Endothelial cell of umbilical vein (primary cell): ENCODE measurements at places on chromosomes 2 and 18.

DNA sequence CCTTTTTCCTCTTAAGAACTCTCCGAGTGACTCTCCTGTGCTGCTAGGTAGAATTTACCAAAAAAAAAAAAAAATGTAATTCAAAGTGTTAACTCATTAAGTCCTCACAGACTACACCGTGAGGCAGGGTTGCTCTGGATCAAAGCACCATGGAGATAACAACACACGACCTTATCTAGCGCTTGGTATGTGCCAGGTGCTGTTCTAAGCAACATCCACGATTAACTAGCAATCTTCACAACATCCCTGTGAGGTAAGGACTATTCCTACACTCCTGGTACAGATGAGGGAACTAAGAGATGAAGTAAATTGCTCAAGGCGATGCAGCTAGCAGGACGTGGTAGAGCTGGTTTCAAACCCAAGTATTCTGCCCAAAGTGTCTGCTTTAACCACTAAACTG, 1.8 kb downstream of the MOGAT1 start:
- no peak for DNase-seq

- no peak for DNase-seq
These were observed 901 bp downstream of the WDFY1 start for GRCh38 chr2:223944166-223944702.

GRCh38 chr2:113840518-113840917, 49.4 kb upstream of the ACTR3 start:
- no peak for DNase-seq

DNA sequence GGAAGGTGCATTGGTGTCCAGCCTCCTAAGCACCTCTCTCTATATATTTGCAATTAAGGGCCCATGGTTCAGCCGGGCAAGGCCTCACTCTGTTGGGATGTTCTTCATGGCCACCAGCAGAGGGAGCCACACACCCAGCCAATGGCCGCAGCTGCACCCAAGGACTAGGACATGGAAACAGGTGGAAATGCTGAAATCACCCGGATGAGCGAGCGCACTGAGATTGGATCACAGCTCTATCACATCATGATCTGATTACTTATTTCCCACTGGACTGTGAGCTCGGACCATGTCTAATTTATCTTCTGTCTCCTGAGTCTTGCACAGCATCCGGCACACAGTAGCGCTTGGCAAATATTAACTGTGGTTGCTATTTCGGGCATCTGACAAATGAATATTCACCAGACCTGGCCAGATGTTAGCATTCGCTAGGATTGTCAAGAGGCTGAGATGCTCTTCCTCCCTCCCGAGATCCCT, 31.2 kb downstream of the KIF3C start:
- peak; percentile 86 for DNase-seq

DNA sequence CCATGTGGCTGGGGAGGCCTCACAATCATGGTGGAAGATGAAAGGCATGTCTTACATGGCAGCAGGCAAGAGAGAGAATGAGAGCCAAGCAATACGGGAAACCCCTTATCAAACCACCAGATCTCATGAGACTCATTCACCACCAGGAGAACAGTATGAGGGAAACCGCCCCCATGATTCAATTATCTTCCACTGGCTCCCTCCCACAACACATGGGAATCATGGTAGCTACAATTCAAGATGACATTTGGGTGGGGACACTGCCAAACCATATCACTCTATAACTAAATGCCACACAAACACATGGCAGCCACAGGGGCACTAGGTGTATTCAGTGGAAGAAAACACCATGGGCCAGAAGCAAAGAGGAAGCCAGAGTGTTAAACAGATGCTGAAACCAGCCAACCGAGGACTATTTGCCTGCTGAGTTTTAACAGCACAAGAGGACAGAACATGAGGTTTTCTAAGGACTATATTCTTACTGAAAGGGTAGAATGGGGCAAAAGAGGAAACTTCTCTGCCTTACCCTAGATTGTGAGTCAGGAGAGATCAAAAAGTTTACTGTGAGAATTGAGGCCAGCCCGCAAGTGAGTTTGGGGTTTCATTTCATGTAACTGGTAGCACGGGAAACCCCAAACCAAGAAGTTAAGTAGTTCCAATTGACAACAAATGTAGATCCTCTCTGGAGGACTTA, 49.2 kb downstream of the SIGLEC15 start:
- DNase-seq = no peak

DNA sequence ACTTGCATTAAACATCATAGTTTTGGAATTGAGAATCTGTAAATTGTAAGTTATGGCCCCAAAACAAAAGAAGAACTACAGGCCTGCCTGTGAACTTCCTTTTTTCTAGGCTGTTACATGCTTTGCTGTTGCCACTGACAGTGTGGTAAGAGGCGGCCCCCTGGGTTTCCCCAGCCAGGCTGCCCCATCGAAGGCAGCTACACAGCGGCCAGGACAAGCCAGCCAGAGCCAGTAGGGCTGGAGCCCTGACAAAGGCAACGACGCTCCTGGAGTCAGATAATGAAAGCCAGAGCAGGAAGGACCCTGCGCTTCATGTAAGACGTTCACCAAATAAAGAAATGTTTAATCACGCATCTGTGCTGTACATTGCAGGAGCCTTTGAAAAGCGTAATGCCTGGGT, 55.0 kb downstream of the ANKRD44 start:
- DNase-seq = no peak

DNA sequence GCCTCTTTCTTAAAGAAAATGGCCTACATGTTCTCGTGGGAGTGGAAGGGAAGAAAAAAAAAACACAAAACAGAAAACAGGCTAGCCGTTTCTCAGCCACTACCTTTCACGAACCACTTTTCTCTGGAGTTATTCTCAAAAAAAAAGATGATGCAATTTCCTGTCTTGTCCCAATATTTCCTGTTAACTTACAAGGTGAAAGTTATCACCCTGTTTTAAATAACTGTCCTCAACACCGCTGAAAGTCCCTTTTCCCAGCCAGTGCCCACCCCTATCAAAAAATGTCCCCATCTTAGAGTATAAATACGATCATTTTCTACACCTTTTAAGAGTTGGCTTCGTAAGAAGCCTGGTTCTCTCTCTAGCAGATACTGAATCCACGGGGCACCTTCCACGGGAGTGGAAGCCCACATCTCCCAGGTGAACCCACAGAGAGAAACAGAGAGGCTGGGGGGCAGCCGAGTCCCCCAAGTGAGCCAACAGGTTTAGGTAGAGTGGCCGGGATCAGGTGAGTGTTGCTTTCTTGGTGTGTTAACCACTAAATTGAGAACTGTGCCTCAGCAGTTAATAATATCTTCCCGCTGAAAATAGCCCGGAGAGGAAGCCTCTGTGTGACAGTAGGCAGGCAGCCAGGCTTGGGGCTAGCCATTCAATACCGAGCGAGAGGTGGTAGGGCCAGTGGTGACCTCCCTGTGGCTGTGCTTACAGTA, 15.9 kb downstream of the SMAD7 start:
- DNase-seq = peak; percentile 49

DNA sequence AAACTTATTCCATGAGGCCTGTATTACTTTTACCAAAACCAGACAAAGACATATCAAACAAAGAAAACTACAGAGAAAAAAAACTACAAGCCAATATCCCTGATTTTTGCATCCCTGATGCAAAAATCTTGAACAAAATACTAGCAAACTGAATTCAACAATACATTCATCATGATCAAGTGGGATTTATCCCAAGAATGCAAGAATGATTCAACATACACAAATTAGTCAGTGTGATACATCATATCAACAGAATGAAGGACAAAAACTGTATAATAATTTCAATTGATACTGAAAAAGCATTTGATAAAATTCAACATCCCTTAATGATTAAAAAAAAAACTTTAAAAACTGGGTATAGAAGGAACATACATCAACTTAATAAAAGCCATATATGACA, 106.8 kb downstream of the SLC39A10 start:
- DNase-seq = no peak

GRCh38 chr2:3285901-3286645, 91.5 kb downstream of the EIPR1 start:
- no peak for DNase-seq

DNA sequence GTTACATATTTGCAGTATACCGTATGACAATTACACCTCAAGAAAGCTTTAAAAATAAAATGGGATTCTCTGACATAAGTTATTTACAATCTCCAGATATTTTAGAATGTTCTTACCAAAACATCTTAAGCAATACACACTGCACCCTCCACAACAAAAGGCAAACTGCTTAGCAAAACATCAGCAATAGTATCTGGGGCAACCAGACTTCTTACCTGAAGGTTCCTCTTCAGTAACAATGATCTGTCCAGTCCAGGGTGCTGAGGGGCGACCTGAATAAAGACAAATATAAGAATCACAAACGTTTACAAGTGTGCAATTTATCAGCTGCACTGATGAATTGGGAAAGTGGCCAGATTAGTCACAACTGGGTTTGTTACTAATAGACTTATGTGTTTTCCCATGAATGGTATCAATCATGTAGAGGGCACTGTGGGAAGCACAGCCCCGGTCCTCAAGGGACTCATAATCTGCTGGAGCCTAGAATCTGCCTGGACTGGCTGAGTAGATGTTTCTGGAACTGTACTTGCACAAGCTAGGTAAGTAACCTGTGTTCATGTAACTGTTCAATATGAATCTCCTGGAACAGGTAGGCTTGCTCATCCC, 70.7 kb downstream of the MYOM1 start:
- peak; percentile 36 for DNase-seq

GRCh38 chr2:112486895-112487294, 4.9 kb downstream of the TTL start:
- DNase-seq = no peak

- no peak for DNase-seq
These were observed 263.9 kb downstream of the ALPK2 start for GRCh38 chr18:58364876-58365528.

DNA sequence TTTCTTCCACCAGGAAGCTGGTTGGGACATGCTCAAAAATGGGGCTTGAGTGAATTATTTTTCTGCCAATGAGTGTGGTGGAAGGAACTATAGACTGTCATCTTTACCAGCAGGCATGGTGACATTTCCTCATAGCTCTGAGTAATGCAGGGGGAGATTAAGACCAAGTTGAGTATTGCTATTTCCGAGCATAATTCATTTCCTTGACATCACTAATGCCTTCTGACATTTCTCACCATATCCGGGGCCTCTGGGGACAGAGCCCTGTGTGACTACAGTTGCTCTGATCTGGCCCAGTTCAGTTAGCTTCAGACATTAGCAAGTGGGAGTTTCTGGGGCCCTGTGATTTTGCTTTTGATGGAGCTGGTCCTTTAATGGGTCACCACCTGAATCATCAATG, 410.4 kb downstream of the MEIS1 start:
- DNase-seq = no peak

GRCh38 chr2:138123741-138124140, 159.5 kb downstream of the HNMT start:
- DNase-seq = no peak

DNA sequence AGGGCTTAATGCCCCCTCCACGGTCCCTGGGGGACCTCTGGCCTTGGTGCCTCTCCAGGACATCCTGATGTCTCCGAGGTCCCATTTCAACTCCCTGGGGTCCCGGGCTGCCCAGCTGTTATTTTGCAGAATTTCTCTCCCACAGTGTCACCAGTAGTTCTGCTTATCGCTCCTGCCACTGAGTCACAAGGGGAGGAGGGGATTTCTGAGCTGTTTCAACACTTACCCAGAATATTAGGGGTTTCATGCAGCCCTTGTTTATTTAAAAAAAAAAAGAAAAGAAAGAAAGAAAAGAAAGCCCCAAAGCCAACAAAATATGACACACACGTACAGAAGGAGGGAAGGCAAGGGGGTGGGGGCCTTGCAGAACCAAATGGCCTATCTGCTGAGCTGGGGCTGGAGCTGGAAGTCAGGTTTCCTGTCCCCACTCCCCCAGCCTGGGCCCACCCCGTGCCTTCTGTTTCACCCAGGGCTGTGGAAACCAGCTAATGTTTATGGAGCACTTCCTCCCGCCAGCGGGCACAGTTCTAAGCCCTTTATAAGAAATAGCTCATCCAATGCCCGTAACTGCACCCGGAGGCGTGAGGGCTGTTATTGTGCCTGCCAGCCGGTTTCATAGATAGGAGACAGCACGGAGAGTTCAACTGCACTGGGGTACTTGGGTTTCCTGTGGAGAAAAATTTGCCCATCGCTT, 8.4 kb upstream of the ARID5A start:
- peak; percentile 75 for DNase-seq

GRCh38 chr2:227383686-227384085, 4.1 kb downstream of the SCYGR1 start:
- DNase-seq = no peak

DNA sequence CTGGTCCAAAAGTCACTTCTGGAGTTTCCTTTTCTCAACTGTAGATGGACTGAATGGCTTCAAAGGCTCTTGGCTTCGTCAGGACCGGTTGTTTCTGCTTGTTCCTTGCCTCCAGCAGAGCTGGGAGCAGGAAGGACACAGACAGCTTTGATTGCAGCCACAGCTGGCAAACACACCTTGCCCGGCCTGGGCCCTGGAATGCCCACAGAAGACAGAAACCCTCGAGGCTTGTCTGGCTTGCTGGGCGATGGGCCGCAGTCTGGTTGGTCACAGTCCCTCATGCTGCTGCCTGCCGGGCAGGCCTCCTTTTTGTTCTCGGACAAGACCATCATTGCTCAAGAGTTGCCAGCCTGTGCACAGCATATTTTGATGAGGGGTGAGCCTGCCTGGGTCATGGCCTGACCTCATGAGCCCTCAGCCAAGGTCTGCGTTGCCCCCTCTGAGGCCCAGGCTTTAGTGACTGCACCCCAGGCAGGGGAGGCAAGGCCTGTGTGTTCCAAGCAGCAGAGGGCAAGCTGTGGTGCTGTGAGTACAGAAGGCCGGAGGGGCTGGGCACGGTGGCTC, 37.8 kb downstream of the ATP6V1C2 start:
- DNase-seq = no peak

DNA sequence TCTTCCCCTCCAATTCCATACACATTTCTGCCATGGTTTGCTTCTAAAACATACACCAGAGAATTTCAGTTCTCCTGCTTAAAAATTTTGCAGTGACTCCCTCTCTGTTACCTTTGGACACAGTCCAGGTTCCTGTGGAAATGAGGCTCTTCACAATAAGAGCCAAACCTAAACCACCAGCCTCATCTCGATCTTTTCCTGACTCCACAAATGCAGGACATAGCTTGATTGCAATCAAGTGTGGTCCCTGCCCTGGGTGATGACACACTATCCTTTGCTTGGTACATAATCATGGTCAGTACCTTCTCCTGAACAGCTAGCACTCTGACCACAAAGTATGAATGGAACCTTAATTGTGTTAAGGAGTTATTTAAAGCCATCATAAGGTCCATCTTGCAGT, 134.9 kb upstream of the CHAC2 start:
- DNase-seq = no peak
